ENCODE measurements at places on chromosomes 4 and X. TPM values are rescaled to one million over a fixed set of nuclear protein-coding genes. Genes with fewer than 3 reads are reported as not detected.

SPANXC gene
- 0.39 TPM for polyA plus RNA-seq

CNGA1 gene
- polyA plus RNA-seq: not detected

TCEAL2 gene
- not detected for polyA plus RNA-seq

GPRIN3 gene
- 6.8 TPM for polyA plus RNA-seq

TSPYL2 gene
- polyA plus RNA-seq: 30.0 TPM

UGT2B11 gene
- polyA plus RNA-seq: 0.09 TPM

EXOC1L gene
- polyA plus RNA-seq: not detected

NOX1 gene
- polyA plus RNA-seq: 0.07 TPM

ETDA gene
- not detected for polyA plus RNA-seq

ADAM29 gene
- not detected for polyA plus RNA-seq

SLC25A43 gene
- 26.5 TPM for polyA plus RNA-seq

BBS12 gene
- polyA plus RNA-seq: 2.5 TPM

XAGE2 gene
- not detected for polyA plus RNA-seq

CXCL13 gene
- not detected for polyA plus RNA-seq

NXT2 gene
- 11.9 TPM for polyA plus RNA-seq
